ENCODE measurements at places on chromosomes 11 and 22. TPM values are rescaled to one million over a fixed set of nuclear protein-coding genes. Genes with fewer than 3 reads are reported as not detected.
A peak's percentile ranks its signal among the peaks of the same experiment; 100 is the strongest.

The CPT1A gene
- total RNA-seq = 89.4 TPM

GRCh38 chr11:127675581-127675980 is 675.0 kb upstream of the KIRREL3 start:
- no peak for DNase-seq

- no peak for DNase-seq
Observed at GRCh38 chr22:31350410-31350863, 4.3 kb upstream of the PATZ1 start.

The OR52H1 gene
- not detected for total RNA-seq

The MPPED2 gene
- total RNA-seq = not detected

The PYGM gene
- total RNA-seq = 0.35 TPM

The MPZL2 gene
- 148 TPM for total RNA-seq

GRCh38 chr11:128336203-128336602 is 251.2 kb downstream of the ETS1 start:
- DNase-seq = peak; percentile 62

The SHISAL1 gene
- not detected for total RNA-seq

DNA sequence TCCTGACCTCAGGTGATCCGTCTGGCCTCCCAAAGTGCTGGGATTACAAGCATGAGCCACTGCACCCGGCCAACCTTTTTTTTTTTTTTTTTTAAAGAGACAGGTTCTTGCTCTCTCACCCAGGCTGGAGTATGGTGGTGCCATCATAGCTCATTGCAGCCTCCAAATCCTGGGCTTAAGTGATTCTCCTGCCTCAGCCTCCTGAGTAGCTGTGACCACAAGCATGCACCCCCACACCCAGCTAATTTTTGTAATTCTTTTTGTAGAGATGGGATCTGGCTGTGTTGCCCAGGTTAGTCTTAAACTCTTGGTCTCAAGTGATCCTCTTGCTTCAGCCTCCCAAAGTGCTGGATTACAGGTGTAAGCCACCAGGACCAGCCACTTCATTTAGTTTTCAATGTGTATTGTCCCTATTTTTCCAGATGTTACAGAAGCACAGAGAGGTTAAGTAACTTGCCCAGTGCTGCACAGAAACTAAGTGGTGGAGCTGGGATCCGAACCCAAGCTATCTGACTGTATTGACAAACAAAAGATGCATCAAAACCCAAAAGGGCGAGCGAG is 55.6 kb upstream of the GRK3 start:
- no peak for DNase-seq

The OR10D3 gene
- total RNA-seq = not detected

The MS4A4A gene
- total RNA-seq = not detected

The PACSIN3 gene
- total RNA-seq = 13.3 TPM

The CRACR2B gene
- total RNA-seq = 4.3 TPM

- DNase-seq = no peak
Observed at GRCh38 chr22:39518996-39519680, 1.2 kb upstream of the ATF4 start.

The PANX2 gene
- 0.53 TPM for total RNA-seq

DNA sequence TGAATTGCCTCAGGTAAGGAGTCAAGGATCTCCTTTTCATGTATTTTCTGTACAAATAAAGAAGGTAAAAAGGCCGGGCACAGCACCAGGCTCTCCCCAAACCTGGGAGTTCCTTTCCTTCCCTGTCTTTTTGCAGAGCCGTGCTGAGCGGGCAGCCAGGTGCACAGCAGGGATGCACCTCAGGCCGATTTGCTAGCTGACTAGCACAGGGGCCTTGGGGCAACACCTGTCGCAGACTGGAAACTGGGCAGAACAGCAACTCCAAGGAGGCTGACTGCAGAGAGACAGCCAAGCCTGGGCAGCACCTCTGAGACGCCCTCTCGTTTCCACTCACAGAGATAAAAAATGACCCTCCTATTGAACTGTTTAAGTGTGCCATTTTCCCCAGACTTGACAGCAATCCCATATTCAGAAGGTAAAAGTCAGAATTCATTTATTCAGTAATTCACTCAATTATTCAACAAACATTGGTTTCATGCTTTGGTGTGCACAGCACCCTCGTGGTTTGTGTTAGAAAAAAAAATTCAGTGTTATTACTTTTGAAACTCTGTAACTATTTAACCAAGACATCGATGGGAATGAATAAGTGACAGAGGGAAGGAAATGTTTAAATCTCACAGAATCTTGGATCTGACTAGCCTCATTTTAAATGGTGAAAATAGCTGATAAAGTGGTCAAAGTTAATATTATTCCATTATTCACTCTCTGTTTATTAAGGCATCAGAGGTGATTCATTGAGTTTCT is 120.9 kb downstream of the GALNT18 start:
- no peak for DNase-seq

- DNase-seq = no peak
Observed at GRCh38 chr11:115267238-115267781, 236.9 kb downstream of the CADM1 start.

The ROBO4 gene
- 220 TPM for total RNA-seq

GRCh38 chr11:76577226-76577920 is 93.2 kb downstream of the LRRC32 start:
- peak; percentile 46 for DNase-seq

DNA sequence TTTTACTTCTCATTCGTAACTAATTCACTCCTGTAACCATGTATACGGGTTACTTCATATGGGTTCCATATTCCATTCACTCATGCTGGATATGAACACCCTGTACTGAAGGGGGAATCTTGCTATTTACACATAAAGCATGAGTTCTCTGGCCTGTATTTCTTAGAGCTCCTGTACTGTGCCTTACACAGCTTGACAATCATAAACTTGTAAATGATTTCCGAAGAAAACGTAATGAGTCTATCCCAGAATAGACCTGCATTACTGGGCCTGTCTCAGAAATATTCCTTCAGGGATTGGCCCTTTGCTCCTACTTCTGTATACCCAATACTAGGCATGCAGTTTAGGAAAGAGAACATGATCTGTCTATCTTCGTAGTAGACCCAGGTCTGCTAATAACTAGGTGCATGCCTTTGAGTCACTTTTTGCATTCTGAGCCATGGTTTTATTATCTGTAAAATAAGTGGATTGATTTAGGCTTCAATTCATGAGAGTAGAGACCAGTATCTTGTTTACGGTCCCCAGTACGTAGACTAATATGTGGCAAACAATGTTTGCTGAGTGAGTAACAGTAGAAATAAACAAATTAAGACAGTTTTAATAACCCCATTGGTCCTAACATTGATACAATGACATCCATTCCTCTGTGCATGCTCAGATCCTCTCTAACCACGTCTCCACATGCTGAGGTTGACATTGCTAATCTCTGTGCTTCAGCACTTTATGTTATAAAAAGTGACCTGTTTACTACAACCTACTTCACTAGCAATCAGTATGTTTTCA is 1.2 kb downstream of the CCDC34 start:
- no peak for DNase-seq

The SPTY2D1 gene
- total RNA-seq = 14.4 TPM

The PHF21B gene
- total RNA-seq = not detected

The KRTAP5-11 gene
- total RNA-seq = not detected

DNA sequence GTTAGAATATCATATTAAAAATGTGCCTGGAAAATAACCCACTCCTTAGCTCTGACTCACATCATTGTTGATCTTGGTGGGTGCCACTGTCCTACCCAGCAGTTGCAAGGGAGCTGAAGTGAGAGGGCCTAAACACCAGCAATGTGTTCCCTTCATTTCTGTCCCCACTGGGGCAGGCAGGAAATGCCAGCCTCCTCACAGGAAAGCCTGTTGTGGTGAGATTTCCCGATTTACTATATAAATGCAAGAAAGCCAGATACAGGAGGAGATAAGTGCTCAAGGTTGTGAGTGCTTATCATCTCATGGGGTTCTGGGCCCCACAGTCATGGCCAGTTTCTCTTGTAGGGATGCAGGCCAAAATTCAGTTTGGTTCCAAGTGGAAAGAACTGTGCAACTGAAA is 15.8 kb upstream of the FLI1 start:
- DNase-seq = peak; percentile 73

The HNRNPUL2 gene
- total RNA-seq = 14.2 TPM

Measured in pulmonary artery endothelial cell (primary cell).